ENCODE measurements at places on chromosomes 11 and 22.

DNA sequence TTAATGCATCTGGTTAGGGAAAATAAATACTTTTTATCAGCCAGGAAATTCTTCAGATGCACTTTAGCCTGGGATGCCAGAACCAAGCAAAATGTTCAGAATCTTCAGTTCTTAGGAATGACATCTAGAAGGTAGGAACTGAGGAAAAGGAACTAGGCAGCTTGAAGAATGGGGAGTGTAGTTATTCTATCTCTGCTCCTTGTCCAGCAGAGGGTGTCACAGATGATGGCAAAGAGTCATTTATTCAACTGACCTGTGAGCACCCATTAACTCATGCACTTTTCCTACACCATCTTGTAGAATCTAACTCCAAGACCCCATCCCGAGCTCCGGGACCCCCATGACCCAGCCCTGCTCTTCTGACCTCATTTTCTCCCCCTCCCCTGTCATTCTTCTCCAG, 122.1 kb upstream of the ISX start:
- no peak for DNase-seq

DNA sequence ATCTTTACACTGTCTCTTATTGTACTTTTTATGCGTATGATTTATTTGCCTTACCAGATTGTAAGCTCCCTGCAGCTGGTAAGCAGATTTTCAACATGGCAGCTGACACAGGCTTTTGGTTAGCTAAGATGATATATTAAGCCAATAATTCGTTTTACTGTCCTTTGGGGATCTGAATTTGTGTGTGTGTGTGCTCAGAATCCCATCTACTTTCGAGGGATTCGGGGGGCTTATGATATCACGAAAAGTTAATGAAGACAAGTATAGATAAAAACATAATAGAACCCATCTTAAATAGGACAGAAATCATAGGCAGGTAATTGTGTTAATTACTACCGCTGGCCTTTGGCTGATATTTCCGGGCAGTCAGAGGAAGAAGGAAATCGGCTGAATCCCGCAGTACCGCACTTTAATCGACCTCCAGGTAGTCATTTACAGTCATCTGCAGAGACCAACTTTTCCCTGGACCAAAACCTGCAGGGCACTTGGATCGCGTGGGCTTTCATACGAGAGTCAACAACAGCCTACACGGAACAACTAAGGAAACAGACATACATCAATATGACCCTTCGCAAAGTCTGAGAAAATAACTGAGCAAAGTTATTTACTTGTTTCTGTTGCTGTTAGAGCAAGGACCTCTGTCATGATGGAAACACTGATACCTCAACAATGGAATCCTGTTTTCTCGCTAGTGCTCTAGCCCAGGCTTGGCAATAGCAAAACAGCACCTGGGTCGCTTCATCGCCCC, 802 bp downstream of the KBTBD3 start:
- no peak for DNase-seq

GRCh38 chr11:70942593-70942992, 309.8 kb downstream of the SHANK2 start:
- DNase-seq: no peak

- no peak for DNase-seq
Measured at GRCh38 chr11:130085671-130086290, 16.1 kb downstream of the APLP2 start.

GRCh38 chr22:23280356-23281052, 100.2 kb downstream of the BCR start:
- no peak for DNase-seq

- DNase-seq: peak; percentile 71
Measured at GRCh38 chr11:117489999-117490679, 162.5 kb downstream of the CEP164 start.

DNA sequence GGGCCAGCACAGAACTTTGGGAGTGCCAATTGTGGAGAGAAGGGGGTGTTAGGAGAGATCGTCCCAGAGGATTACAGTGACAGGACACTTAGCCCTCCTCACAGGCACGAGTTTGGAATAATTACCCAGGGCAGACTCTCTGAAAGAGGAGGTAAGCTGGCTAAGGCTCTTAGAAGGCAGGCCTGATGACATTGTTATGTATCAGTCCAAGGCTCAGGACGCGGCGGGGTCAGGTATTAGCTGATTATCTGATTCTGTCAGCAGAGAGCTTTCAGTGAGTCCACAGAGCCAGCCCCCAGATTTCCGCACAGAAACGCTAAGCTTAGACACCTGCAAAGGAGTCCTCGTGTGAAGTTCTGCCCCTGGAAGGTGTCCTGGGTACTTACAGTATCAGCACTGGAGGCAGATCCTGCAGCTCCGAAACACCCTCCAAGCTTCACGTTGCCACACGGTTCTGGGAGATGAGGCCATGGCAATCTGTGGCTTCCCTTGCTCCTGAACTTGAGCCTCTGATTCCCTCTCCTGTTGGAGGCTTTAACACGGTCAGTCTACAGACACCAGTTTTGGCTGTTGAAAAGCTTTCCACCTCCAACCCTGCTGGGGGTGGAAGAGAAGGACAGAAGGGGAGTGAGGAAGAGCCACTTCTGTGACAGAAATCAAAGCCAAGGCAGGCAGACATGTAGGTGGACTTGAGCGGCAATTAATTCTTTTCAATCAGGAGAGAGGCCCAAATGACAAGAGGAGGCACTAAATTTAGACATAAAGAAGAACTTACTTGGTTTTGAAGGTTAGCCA, 123.6 kb upstream of the CADM1 start:
- DNase-seq: no peak

- DNase-seq: no peak
Measured at GRCh38 chr11:78737891-78738290, 163.2 kb upstream of the NARS2 start.

Data from eye (tissue), 1 donor.